ENCODE measurements at places on chromosomes 7 and 10.

GRCh38 chr10:118720685-118721538 lies 33.9 kb downstream of the CACUL1 start:
- DNase-seq = peak; percentile 73

DNA sequence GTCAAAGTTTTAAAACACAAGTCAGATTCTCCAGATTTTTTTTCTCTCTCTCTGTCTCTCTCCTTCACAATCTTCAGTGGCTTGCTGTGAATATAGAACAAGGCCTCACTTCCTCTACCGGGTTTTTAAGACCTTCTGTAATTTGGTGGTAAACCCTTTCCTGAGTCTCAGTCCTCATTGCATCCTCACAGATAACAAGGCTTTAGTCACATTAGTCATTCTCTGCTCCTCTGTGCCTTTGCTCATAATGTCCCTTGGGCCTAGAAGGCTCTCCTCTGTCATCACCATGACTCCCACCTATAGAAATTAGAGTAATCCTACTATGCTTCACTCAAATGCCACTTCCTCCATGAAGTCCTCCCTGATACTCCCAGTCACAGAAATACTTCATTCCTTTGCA lies 172.7 kb upstream of the HPS1 start:
- no peak for DNase-seq

DNA sequence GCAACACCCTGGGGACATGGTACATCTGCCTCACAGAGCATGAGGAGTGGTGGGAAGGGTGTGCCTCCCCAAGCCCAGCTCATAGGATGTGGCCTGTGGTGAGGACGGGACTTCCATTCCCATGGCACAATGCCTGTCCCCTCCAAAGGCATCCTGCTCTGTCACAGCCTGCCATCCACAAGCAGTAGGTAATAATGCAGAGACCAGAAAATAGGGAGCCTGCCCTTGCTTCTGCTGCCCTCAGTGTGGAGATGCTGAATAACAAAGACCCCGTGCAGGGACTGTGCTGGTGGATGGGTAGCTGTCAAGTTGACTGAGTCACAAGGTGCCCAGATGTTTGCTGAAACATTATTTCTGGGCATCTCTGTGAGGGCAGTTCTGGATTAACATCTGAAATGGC lies 199.9 kb upstream of the GRB10 start:
- DNase-seq = peak; percentile 13

DNA sequence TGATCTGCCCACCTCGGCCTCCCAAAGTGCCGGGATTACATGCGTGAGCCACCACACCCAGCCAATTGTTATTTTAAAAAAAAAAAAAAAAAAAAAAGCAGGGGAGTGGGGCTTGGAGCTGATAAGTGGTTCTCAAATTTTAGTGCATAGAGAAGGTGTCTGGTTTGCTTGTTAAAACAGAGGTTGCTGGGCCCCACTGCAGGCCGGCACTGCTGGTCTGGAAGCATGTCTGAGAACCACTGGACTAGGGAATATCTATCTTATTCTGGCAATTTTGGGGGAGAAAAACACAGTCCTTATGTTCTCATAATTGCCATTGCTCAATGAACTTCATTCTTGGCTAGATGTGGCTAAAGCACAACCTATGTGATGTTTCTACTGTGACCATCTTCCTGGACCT lies 19.0 kb upstream of the FIGNL1 start:
- no peak for DNase-seq

DNA sequence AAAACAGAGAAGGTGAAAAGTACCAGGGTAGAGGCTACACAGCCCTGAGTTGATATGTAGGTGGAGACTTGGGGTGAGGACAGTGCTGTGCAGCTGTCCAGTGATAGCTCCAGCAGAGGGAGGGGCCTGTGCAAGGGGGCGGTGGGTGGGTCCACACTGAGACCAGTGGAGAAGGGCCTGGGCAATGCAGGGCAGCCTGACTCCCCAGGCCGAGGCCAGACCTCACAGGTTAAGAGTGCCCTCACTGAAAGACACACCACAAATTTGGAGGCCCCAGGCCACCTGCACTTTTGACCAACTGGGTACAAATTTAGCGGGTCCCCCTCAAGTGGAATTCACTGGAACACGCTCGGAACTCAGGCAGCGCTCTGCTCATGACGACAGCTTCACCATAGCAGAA lies 6.7 kb upstream of the RASGEF1A start:
- DNase-seq = no peak

- no peak for DNase-seq
These were observed 297.6 kb downstream of the MTERF1 start for GRCh38 chr7:91582799-91583477.

- no peak for DNase-seq
These were observed 145.6 kb upstream of the PPP2R2D start for GRCh38 chr10:131755200-131755599.

DNA sequence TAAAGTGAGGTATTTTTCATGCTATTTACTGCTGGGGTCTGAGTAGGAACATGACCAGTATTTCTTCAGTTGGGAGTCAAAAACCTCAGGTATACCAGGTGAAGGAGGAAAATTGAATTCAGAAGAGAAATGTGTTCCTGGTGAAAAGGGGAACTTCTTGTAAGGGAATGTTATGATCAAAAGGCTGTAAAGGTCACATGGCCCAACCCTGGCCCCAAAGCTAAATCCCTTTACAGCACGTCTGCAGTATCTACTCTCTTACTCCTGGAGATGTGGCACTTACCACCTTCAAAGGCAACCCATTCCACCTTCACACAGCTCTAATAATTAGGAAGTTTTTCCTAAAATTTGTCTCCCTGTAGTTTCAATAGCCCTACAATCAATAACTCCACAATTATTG lies 15.2 kb downstream of the PIK3AP1 start:
- no peak for DNase-seq

DNA sequence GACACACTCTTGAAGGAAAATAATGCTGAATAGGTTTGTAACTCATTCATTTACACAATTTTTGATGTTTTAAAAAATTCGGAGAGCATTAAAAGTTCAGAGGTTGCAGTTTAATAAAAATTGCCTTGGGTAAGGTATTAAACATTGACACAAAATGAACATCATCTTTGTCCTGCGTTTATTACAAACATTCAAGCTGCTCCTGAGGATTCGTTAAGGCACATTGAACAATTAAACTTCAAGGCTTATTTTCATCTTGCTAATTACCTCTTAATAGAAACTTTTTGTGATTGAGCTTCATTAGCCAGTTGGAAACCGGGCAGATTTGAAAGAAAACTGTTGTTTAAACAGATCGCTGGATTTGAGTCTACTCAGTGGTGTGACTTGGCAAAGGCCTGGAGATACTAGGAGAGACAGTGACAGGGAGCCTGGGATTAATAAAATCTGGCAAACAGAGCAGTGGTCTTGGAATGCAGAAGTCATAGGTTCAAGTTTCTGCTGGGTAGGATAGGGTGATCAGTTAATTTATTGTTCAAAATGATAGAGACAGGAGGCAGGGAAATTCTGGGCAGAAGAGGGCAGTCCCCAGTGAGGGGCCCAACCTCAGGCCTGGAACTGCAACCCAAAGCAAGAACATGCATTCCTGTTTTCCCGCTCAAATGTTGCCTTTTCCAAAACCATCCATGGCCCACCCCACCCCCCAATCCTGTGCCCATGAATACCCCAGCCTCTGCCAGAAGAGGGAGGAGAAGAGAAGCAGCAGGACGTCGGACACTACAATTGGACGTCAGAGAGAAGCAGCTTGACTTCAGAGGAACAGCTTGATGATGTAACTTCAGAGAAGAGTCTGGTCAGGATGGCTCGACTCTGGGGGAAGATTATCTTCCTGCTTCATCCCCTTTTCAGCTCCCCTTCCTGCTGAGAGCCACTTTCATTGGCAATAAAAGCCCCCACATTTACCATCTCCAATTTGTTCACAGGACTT lies 43.5 kb upstream of the SLC35G1 start:
- DNase-seq = no peak

Data from lung microvascular endothelial cell (primary cell).